ENCODE measurements at places on chromosomes 11 and 22. TPM values are rescaled to one million over a fixed set of nuclear protein-coding genes. Genes with fewer than 3 reads are reported as not detected.

GRCh38 chr11:119519796-119520195, 96.8 kb upstream of the THY1 start:
- H3K36me3 ChIP-seq, result no peaks in the 10 kb centered on the region
- peaks cover 16% of the 10 kb centered on the region for H3K27me3 ChIP-seq
- no peak overlapping the region for H3K4me3 ChIP-seq

GRCh38 chr11:43758927-43759326, 78.4 kb downstream of the HSD17B12 start:
- no peak overlapping the region for H3K27ac ChIP-seq
- H3K4me1 ChIP-seq, result no peaks in the 10 kb centered on the region
- H3K27me3 ChIP-seq, result no peaks in the 10 kb centered on the region
- no peak for DNase-seq
- no peak overlapping the region for H3K4me3 ChIP-seq

GRCh38 chr22:23523713-23524112, 56.4 kb downstream of the IGLL1 start:
- no peak overlapping the region for H3K4me3 ChIP-seq
- H3K4me1 ChIP-seq, result peaks cover 2% of the 10 kb centered on the region
- no peaks in the 10 kb centered on the region for H3K36me3 ChIP-seq
- H3K27me3 ChIP-seq, result peaks cover 40% of the 10 kb centered on the region

DNA sequence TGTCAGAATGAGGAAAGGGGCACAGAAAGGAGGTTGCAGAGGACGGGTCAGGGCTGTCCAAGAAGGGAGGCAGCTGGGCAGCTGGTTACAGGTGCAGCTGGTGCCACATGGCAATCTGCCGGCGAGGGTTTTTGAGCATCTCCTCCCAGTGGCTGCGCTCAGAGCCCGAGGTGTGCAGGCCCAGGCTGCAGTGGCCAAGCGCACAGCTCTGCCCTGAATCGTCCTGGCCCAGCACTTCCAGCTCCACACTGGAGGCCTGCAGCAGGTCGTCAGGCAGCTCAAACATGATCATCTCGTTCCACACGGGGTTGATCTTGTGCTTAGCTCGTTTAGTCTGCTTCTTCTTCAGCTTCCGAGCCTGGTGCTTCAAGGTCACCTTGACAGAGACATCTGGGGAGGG, 42.2 kb downstream of the SYT13 start:
- no peak overlapping the region for H3K4me3 ChIP-seq
- H3K36me3 ChIP-seq, result no peaks in the 10 kb centered on the region
- peaks cover 4% of the 10 kb centered on the region for H3K27me3 ChIP-seq
- no peak for DNase-seq
- no peaks in the 10 kb centered on the region for H3K4me1 ChIP-seq

Gene DUSP8
- 2.1 TPM for total RNA-seq

Gene TREH
- not detected for total RNA-seq

Gene HBD
- not detected for total RNA-seq

Gene CRYBB2
- total RNA-seq, result not detected

Gene RGL4
- total RNA-seq, result 17.1 TPM

Gene TRPC6
- not detected for total RNA-seq

Data from activated naive CD8-positive, alpha-beta T cell treated with anti-CD3 and anti-CD28 coated beads for 36 hours (primary cell).